Right atrium auricular region (tissue), 2 donors: ENCODE measurements at places on chromosomes 5 and 9. TPM values are rescaled to one million over a fixed set of nuclear protein-coding genes. Genes with fewer than 3 reads are reported as not detected.
A peak's percentile ranks its signal among the peaks of the same experiment; 100 is the strongest.

The RASGRF2 gene
- 3.5 TPM for total RNA-seq

The STARD4 gene
- 11.8 TPM for total RNA-seq

The TLR4 gene
- 13.4 TPM for total RNA-seq

The ZNF883 gene
- 3.8 TPM for total RNA-seq

The KCNV2 gene
- total RNA-seq = not detected

- no peak overlapping the region for H3K27ac ChIP-seq
- DNase-seq = no peak
- no peaks in the 10 kb centered on the region for H3K4me1 ChIP-seq
These were observed 199.2 kb downstream of the TLR4 start for GRCh38 chr9:117903453-117903852.

GRCh38 chr5:89735082-89735481 is 674.5 kb downstream of the CETN3 start:
- no peaks in the 10 kb centered on the region for H3K4me1 ChIP-seq
- H3K27me3 ChIP-seq = no peaks in the 10 kb centered on the region
- H3K36me3 ChIP-seq = no peaks in the 10 kb centered on the region
- H3K27ac ChIP-seq = no peak overlapping the region

DNA sequence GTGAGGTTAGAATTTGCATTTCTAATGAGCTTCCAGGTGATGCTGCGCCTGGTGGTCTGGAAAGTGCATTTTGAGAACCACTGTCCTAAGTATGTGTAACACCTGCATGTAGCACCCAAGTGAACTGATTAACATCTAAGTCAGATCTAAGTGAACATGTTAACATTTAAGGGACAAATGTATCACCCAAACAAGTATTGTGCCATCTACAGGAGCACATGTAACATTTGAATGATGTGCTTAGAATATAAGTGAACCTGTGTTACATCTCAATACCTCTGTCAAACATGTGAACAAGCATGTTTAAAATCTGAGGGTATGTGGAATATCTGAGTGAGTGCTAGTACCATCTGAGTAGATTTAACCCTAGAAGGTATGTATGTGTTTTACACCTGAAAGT is 68.7 kb downstream of the PLPPR1 start:
- no peak for DNase-seq
- no peaks in the 10 kb centered on the region for H3K4me1 ChIP-seq
- no peak overlapping the region for H3K27ac ChIP-seq
- no peaks in the 10 kb centered on the region for H3K36me3 ChIP-seq
- no peaks in the 10 kb centered on the region for H3K27me3 ChIP-seq

- H3K27me3 ChIP-seq = no peaks in the 10 kb centered on the region
- peak overlapping the region; percentile 94 for H3K27ac ChIP-seq
- no peak for DNase-seq
- peaks cover 13% of the 10 kb centered on the region for H3K4me1 ChIP-seq
- no peaks in the 10 kb centered on the region for H3K36me3 ChIP-seq
- peak overlapping the region; percentile 93 for H3K4me3 ChIP-seq
These were observed 688 bp downstream of the SNX24 start for GRCh38 chr5:122846051-122846550.

GRCh38 chr5:137372773-137373160 is 126.4 kb downstream of the SPOCK1 start:
- H3K4me1 ChIP-seq = no peaks in the 10 kb centered on the region
- H3K27me3 ChIP-seq = no peaks in the 10 kb centered on the region
- H3K4me3 ChIP-seq = no peak overlapping the region
- H3K36me3 ChIP-seq = no peaks in the 10 kb centered on the region
- H3K27ac ChIP-seq = no peak overlapping the region
- DNase-seq = no peak

DNA sequence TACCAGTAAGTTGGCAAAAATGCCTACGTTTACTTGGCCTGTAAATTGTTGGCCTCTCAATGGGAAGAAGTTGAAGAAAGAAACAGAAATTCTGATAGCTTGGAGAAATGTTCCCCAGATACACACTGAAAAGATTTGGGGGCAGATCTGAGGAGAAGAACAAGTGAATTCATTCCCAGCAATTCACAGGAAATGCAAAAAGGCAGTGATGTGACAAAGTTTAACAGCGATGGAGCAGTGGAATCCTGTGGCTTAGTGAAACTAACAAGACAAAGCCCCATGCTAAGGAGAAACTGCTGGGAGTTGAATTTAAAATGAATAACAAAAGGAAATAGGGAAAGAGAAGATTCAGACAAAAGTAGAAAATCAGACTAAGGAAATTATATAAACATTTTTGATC is 213.2 kb upstream of the EDIL3 start:
- no peaks in the 10 kb centered on the region for H3K36me3 ChIP-seq
- no peak overlapping the region for H3K4me3 ChIP-seq
- H3K27me3 ChIP-seq = no peaks in the 10 kb centered on the region
- no peaks in the 10 kb centered on the region for H3K4me1 ChIP-seq
- no peak for DNase-seq

- no peak overlapping the region for H3K4me3 ChIP-seq
- H3K27me3 ChIP-seq = no peaks in the 10 kb centered on the region
- no peak for DNase-seq
- no peaks in the 10 kb centered on the region for H3K4me1 ChIP-seq
These were observed 72.3 kb downstream of the SLCO4C1 start for GRCh38 chr5:102223542-102224477.

GRCh38 chr5:30438785-30439184 is 754.7 kb upstream of the CDH6 start:
- H3K27ac ChIP-seq = no peak overlapping the region
- H3K4me3 ChIP-seq = no peak overlapping the region
- no peaks in the 10 kb centered on the region for H3K4me1 ChIP-seq
- DNase-seq = no peak

DNA sequence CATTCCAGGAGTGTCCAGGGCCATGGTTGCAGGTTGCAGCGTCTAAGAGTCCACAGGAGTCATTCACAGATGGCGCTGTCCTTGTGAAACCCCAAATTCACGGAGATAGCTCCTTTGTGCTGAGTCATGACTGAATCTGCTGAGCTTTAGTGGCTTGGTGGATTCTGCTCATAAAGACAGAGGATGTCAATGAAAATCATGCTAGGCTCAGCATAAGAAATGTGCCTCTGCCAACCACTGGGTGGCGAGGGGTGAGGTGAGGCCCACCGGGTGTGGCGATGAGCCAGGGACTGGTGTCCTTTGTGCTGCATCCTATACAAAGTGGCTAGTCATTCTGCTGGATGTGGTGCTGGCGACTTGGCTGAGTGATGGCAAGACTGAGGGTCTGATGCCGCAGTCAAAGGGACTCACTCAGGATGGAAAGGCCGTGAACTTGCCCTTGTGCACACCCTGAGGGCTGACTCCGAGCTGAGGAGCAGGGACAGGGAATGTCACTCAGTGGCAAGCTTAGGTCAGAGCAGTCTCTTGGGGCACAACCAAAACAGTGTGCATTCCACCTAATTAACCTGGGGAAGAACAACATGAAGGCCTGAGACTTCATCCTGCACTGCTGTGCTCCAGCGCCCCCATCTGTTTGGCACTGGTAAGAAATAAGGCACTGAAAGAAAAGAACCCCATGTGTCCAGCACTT is 71.5 kb downstream of the DAP start:
- DNase-seq = no peak
- no peaks in the 10 kb centered on the region for H3K36me3 ChIP-seq
- H3K27me3 ChIP-seq = no peaks in the 10 kb centered on the region
- no peak overlapping the region for H3K27ac ChIP-seq
- no peak overlapping the region for H3K4me3 ChIP-seq

GRCh38 chr9:126830827-126831226 is 26.0 kb downstream of the ZBTB43 start:
- H3K27me3 ChIP-seq = no peaks in the 10 kb centered on the region
- H3K36me3 ChIP-seq = peaks cover 38% of the 10 kb centered on the region
- H3K27ac ChIP-seq = no peak overlapping the region
- no peak overlapping the region for H3K4me3 ChIP-seq

GRCh38 chr5:60372786-60373185 is 327.2 kb downstream of the DEPDC1B start:
- no peaks in the 10 kb centered on the region for H3K36me3 ChIP-seq
- no peak overlapping the region for H3K4me3 ChIP-seq
- no peaks in the 10 kb centered on the region for H3K27me3 ChIP-seq
- H3K4me1 ChIP-seq = no peaks in the 10 kb centered on the region
- no peak overlapping the region for H3K27ac ChIP-seq

DNA sequence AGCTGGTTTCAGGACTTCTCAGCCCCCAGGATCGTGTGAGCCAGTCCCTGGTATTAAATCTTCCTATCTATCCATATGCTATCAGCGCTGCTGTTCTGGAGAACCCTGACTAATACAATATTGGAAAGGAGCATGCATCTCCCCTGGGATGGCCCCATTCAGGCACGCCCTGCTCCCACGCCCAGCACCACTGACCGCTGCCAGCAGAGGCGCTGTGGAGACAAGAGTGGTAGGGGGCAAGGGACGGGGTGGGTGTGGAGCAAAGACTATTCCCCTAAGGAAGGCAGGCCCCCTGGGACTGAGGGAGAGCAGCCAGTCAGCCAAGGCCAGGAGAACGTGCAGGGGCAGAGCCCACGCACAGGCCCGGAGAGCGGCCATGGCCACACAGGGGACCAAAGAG is 116.0 kb downstream of the VAV2 start:
- DNase-seq = no peak
- no peak overlapping the region for H3K27ac ChIP-seq
- no peak overlapping the region for H3K4me3 ChIP-seq
- no peaks in the 10 kb centered on the region for H3K27me3 ChIP-seq
- H3K4me1 ChIP-seq = no peaks in the 10 kb centered on the region

- no peaks in the 10 kb centered on the region for H3K36me3 ChIP-seq
- no peak for DNase-seq
- H3K4me3 ChIP-seq = peak within 1 kb of the TSS; percentile 9
- H3K27me3 ChIP-seq = no peaks in the 10 kb centered on the region
These were observed at the start of gene TNFSF8 for GRCh38 chr9:114930056-114930812. TSS of gene TNFSF8 (minus strand) at chr9:114930591. CDS start at chr9:114930303, 288 bp downstream.

GRCh38 chr5:59746241-59746765 is 147.2 kb downstream of the PDE4D start:
- H3K27ac ChIP-seq = no peak overlapping the region
- no peaks in the 10 kb centered on the region for H3K36me3 ChIP-seq
- H3K4me3 ChIP-seq = no peak overlapping the region
- no peak for DNase-seq
- no peaks in the 10 kb centered on the region for H3K27me3 ChIP-seq

GRCh38 chr5:172881691-172882370 is 47.8 kb downstream of the ERGIC1 start:
- no peak overlapping the region for H3K4me3 ChIP-seq
- no peaks in the 10 kb centered on the region for H3K4me1 ChIP-seq
- no peaks in the 10 kb centered on the region for H3K27me3 ChIP-seq

DNA sequence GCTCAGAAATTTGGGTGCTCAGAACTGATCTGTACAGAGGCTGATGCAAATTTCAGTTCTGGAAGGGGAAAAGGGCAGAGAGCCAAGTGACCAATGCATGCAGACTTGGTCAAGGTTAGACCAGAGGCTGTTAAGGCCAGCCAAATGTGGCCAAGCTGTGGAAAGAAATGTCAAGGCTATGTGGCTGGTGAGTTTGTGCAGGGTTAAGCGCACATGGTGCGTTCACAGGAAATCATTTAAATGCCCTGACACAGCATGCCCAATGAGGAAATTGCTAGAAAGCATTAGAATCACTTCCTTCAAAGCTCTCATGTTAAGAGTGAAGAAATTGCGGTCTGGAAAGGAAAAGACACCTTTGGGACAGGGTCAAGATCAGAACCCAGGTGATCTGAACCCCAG is 58.0 kb downstream of the PTPN3 start:
- no peaks in the 10 kb centered on the region for H3K36me3 ChIP-seq
- DNase-seq = peak; percentile 28
- H3K4me1 ChIP-seq = peaks cover 4% of the 10 kb centered on the region
- no peaks in the 10 kb centered on the region for H3K27me3 ChIP-seq
- no peak overlapping the region for H3K4me3 ChIP-seq
- no peak overlapping the region for H3K27ac ChIP-seq
